ENCODE measurements at places on chromosomes 11 and 22.

- DNase-seq = no peak
Observed at GRCh38 chr11:93329936-93330445, 551 bp upstream of the DEUP1 start.

DNA sequence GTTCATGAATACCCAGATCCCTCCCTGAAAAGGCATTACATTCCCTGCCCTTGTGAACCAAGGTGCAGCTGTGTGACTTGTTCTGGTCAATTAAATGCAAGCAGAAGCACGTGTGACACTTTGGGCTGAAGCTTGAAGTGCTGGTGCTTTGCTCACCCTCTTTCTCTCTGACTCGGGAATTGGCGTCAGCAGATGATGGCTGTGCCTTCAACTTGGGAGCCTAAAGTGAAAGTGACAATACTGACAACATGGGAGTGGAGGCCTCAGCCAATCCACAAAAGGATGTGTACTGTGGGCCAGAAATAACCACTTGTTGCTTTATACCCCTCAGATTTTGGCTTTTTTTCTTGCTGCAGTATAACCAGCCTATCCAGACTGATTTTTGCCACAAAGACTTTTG lies 148.3 kb upstream of the THY1 start:
- DNase-seq = no peak

DNA sequence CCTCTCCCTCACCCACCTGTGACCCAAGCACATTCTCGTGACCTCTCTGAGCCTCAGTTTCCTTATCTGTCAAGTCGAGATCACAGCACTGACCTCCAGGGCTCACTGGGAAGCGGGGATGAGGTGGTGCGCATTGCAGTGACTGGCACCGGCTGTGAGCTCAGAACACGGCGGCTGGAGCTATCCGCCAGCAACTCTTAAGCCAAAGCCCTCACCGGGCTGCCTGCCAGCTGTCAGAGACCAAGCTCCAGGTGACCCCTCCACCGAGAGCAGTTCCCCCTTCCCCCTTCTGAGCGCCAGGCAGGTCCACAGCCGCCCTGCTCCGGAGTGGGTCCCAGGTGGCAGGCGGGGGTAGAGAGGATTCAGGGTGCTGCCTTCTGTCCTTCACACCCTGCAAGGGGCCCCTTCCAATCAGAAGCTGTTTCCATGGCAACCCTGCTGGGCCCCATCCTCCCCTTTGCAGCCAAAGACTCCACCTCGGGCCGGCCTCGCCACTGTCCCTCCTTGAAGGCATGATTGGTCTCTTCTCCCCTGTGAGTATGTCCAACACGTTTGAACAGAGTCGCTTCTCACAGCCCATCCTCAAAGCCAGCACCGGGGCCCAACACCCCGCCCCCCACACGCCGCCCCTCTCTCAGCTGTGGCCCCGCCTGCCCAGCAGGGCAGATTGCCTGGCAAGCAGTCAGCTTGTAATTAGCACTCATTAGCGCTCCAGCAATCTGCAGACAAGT lies 98.7 kb downstream of the WNT7B start:
- DNase-seq = no peak

DNA sequence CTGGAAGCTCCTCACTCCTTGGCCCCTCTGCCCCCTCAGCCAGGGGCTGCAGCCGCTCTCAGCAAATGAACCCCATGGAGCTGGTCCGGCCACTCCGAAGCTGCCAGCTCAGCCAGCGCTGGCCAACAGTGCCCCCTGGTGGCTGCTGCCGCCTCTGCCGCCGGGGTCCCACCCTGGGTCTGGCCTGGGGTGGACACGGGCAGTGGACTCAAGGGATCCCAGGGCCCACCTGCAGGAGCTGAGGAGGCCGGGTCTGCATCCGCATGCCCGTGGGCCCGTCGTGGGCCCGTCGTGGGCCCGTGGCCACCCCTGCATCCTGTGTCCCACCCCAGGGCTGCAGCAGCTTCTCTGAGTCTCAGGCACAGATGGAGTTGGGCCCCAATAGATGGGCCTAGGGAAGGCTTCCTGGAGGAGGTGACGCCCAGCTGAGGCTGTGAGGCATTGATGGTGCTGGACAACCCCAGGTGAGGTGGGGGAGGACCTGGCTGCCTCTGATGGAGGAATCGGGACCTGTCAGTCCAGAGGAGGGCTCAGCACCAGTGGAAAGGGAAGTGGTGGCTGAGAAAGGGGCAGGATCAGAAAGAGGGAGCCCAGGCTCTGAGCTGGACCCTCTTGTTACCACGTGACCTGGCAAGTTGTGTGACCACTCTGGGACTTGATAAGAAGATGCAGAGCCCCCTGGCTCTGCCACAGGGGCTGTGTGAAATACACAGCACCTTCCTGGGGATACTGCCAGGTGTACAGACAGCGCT lies 522.3 kb downstream of the BRD1 start:
- peak; percentile 31 for DNase-seq

- no peak for DNase-seq
Observed at GRCh38 chr11:95119361-95120060, 29.9 kb downstream of the ENDOD1 start.

DNA sequence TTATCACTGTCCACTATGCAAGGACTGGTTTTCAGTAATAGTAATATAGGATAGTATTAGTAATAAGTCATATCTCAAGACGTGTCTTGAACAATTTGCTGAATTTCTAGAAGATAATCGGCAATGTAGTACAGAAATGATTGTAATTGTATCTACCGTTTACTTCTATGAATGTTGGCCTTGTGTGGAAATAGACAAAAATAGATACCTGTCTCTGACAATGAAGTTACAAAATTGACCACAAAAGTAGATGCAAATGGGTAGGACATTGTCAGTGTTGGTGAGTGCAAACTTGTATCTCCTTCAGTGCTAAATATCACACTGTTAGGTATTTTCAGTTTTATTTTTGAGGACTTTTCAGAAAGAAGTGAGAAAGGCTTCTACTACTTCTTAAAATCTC lies 43.1 kb downstream of the SVIP start:
- no peak for DNase-seq

GRCh38 chr11:118144301-118145268 lies 8.0 kb downstream of the SCN4B start:
- no peak for DNase-seq

DNA sequence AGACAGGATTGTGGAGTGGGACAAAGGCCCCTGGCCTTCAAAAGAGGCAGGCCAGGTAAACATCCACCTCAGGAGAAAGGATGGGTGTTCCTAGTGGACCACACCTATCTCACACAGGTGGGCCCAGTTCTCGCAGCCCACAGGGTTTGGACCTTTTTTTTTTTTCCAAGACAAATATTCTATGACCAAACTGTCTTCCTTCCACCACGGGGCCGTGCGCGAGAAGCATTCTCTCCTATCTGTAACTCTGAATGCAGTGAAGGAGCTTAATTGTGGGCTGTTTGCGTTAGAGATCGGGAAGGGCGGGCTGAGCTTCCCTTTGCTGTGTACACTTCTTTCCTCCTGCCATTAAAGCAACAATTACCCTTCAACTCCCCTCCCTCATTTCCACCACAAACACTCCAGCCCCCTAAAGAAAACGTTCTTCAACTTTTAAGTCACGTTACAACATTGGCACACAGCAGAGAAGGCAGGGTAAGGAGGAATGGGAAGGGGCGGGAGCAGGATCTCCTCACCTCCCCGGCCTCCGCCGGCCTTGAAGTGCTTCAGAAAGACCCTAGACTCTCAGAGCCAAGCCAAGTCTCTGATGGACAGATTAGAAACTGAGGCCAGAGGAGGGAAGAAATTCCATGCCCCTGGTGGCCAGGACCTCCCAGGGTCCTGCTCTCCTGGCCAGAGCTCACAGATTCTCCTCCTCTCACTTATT lies 238.4 kb downstream of the BUD13 start:
- no peak for DNase-seq

- no peak for DNase-seq
Observed at GRCh38 chr22:45472426-45472825, 30.3 kb upstream of the FBLN1 start.

- DNase-seq = no peak
Observed at GRCh38 chr11:12205330-12205729, 94.9 kb downstream of the MICAL2 start.

GRCh38 chr11:23112987-23113886 lies 253.0 kb upstream of the CCDC179 start:
- DNase-seq = peak; percentile 12

DNA sequence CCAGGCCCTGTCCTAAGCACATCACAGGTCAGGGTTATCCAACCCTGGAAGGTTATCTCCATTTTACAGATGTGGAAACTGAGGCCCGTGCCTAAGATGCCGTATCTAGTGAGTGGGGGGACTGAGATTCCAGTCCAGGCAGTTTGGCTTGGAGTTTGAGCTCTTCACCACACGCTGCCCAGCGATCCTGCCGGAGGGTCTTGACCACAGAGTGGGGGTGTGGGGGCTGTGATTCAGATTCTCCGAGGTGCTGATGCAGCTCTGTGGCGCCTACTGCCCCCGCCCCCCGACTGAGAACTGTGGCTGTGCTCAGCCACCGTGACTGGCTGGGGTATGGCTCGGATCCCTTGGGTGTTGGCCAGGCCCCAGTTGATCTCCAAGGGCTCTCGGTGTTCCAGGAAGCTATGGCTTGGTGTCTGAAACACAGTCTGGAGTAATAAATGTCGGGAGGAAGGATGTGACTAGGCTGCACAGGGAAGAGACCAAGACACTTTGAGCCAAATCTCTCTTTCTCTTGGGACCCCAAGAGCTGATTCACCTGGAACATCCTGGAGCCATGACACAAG lies 60.6 kb upstream of the RASD2 start:
- DNase-seq = no peak

DNA sequence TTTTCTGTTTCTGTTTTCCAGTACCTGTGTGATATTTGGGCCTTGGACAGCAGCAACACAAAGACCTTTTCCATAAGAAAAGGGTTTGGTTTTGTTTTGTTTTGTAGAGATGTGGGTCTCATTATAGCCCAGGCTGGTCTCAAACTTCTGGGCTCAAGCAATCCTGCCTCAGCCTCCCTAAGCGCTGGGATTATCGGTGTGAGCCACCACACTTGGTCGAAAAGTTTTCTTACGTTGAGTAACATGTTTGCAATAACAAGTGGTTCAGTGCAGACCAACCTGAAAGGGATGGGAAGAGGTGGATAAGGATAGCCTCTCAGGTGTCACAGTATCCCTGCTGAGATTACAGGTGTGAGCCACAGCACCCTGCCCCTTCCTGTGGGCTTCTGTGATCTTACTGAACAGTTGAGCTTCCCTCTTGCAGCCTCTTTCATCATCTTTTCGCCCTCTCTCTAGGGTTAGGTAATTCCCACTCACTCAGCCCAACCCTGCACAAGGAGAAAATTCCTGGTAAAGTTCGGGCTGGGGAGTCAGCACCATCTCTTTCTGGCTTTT lies 3.5 kb upstream of the MRPL48 start:
- no peak for DNase-seq
